Activated T-helper 1 cell treated with anti-CD3 and anti-CD28 coated beads, Interleukin-12 subunit alpha, Interleukin-12 subunit beta, Interleukin-2, Interleukin-4 antibody, amounts not matched to agents 30 ng/mL and 10 ng/mL and 1 ng/mL, durations not matched to agents 14 hours and 24 hours and 36 hours (primary cell): ENCODE measurements at places on chromosomes 6 and 20. TPM values are rescaled to one million over a fixed set of nuclear protein-coding genes. Genes with fewer than 3 reads are reported as not detected.

TAP1 gene
- 284 and 290 TPM in 2 replicates for total RNA-seq

SRMS gene
- not detected in 2 replicates for total RNA-seq

HTR1E gene
- total RNA-seq, result not detected in 2 replicates

PPP1R16B gene
- total RNA-seq, result 139 and 143 TPM in 2 replicates

C6orf163 gene
- 1.2 and 1.6 TPM in 2 replicates for total RNA-seq

OR2H1 gene
- not detected in 2 replicates for total RNA-seq

- H3K4me3 ChIP-seq, result no peak overlapping the region
- peaks cover 2% of the 10 kb centered on the region for H3K27me3 ChIP-seq
- H3K36me3 ChIP-seq, result no peaks in the 10 kb centered on the region
- no peak for DNase-seq
Observed at GRCh38 chr20:36408219-36408618, 102.1 kb downstream of the DLGAP4 start.

DNA sequence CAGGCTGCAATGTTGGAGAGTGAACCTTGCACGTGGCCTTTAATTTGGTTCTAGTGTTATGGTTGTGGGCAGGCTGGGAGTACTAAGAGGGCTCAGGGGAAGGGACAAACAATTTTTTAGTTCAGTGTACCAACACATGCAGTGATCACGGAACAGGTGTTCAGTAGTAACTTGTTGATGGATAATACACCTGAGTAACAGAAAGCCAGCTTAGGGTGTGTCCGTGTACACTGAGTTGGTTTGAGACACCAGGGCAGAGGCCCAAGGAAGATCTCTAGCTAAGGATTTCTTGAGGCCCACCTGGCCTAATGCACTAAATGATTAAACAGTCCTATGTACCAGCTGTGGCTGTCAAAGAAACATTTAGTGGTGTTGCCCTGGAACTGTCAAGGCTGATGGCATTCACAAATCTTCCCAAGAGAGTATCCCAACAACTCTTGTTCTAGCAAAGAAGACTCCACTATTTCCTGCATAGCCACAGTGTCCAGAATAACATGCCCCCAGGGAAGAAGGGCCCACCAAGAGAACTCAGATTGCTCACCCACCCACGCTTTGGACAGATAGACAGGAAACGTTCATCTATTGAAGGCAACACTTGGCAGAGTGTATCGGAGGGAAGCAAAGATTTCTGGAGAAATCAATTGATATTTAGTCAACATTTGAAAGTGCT, 60.0 kb downstream of the CD83 start:
- DNase-seq, result no peak
- peaks cover 3% of the 10 kb centered on the region for H3K27me3 ChIP-seq
- no peaks in the 10 kb centered on the region for H3K36me3 ChIP-seq

DNA sequence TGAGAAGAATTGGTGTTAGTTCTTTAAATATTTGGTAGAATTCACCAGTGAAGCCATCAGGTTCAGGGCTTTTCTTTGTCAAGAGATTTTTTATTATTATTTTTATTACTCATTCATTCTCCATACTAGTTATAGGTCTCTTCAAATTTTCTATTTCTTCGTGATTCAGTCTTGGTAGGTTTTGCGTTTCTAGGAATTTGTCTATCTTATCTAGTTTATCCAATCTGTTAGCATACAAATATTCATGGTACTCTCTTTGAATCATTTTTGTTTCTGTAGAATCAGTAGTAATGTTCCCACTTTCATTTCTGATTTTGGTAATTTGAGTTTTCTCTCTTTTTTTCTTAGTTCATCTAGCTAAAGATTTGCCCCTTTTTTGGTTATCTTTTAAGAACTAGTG, 52.3 kb upstream of the PRDM1 start:
- H3K36me3 ChIP-seq, result peaks cover 22% of the 10 kb centered on the region
- peaks cover 1% of the 10 kb centered on the region for H3K27me3 ChIP-seq
- H3K4me1 ChIP-seq, result peaks cover 21% of the 10 kb centered on the region
- no peak overlapping the region for H3K4me3 ChIP-seq

- no peak overlapping the region for H3K27ac ChIP-seq
- no peak overlapping the region for H3K4me3 ChIP-seq
- H3K36me3 ChIP-seq, result no peaks in the 10 kb centered on the region
- H3K4me1 ChIP-seq, result no peaks in the 10 kb centered on the region
- no peak for DNase-seq
Observed at GRCh38 chr6:143976806-143977349, 31.2 kb downstream of the PLAGL1 start.

GRCh38 chr6:159201336-159201735, 32.1 kb downstream of the FNDC1 start:
- H3K27ac ChIP-seq, result no peak overlapping the region
- peaks cover 8% of the 10 kb centered on the region for H3K4me1 ChIP-seq
- DNase-seq, result no peak
- no peak overlapping the region for H3K4me3 ChIP-seq
- H3K27me3 ChIP-seq, result peaks cover 11% of the 10 kb centered on the region
- no peaks in the 10 kb centered on the region for H3K36me3 ChIP-seq

- peak overlapping the region; percentile 70 for H3K27ac ChIP-seq
- no peaks in the 10 kb centered on the region for H3K36me3 ChIP-seq
- H3K4me1 ChIP-seq, result peaks cover 50% of the 10 kb centered on the region
- H3K27me3 ChIP-seq, result no peaks in the 10 kb centered on the region
- H3K4me3 ChIP-seq, result no peak overlapping the region
Observed at GRCh38 chr20:32970973-32971300, 33.3 kb downstream of the SUN5 start.

GRCh38 chr6:7431313-7431673, 41.7 kb downstream of the RIOK1 start:
- H3K4me3 ChIP-seq, result no peak overlapping the region
- no peaks in the 10 kb centered on the region for H3K36me3 ChIP-seq
- no peaks in the 10 kb centered on the region for H3K4me1 ChIP-seq
- peaks cover 9% of the 10 kb centered on the region for H3K27me3 ChIP-seq
- no peak overlapping the region for H3K27ac ChIP-seq
- DNase-seq, result no peak

DNA sequence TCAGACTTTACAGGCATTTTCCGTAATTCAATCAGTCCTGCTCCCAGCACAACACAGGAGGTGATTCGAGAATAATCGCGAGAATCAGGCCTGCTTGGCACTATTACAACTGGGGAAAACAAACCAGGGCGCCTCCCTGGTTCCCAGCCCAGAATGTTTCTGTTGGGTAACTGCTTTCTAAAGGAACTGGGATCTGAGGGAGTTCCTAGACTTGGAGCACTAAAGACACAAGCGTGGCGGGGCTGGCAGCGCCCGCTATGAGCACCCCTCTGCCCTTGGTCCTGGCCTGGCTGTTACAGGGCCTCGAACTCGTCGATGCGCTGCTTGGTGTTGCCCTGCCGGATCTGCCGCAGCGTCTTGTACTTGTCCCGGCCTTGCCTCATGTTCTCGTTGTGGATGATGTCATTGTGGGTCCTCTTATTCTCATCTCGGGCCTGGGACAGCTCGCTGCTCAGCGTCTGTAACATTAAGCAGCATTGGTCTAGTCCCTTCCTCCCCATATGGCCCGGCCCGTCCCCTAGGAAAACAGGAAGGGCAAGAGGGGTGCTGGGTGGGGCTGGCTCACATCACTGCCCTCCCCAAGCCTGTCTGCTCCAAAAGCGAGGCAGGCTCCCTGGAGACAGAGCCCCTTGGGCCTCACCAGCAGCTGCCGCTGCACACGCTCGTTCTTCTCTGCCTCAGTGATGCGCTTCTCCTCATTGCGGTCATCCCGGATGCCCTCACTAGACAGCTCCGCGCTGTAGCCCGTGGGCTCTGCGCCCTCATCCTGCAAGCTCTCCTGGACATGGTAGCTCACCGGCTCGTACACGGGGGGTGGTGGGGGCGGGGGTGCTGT, 52.3 kb downstream of the EZR start:
- H3K27ac ChIP-seq, result peak overlapping the region; percentile 29
- peaks cover 71% of the 10 kb centered on the region for H3K36me3 ChIP-seq
- no peak overlapping the region for H3K4me3 ChIP-seq
- no peaks in the 10 kb centered on the region for H3K27me3 ChIP-seq
- no peak for DNase-seq
- peaks cover 26% of the 10 kb centered on the region for H3K4me1 ChIP-seq

DNA sequence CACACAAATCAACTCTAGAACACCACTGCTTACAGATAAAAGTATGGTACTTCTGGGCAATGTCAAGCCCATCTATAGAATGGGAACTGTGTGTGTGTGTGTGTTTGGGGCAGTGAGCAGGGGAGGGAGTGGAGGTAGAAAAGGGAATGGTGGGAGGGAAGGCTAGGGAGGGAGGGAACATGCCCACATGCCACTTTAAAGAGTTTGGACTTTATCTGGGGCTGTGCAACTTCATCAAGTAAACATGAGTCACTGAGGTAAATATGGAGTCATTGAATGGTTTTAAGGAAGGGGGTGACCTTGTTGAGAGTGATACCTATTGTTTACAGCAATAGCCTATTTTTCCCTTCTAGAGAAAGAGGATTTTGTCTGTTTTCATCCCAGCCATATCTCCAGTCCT, 22.5 kb upstream of the RNGTT start:
- H3K4me3 ChIP-seq, result no peak overlapping the region
- peaks cover 4% of the 10 kb centered on the region for H3K27me3 ChIP-seq
- H3K36me3 ChIP-seq, result no peaks in the 10 kb centered on the region
- DNase-seq, result no peak
- no peak overlapping the region for H3K27ac ChIP-seq

DNA sequence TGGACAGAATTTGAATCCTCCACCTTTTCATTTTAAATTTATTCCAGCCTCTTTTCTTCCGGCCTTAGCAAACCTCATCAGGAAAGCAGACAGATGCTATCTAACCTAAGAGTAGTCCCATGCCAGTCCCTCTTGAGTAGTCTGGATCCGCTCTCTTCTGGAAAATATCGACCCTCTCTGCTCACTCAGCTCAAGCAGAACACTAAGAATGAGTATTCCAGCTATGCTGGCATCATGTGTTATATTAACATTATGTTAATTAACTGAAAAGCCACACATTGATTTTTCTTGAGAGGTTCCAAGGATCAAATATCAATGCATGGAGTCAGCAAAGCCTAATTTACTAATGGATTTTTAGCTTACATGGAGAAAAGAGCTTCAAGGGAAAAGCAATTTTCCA, 161.4 kb downstream of the ID4 start:
- H3K27ac ChIP-seq, result no peak overlapping the region
- no peak for DNase-seq
- H3K4me1 ChIP-seq, result no peaks in the 10 kb centered on the region
- H3K36me3 ChIP-seq, result no peaks in the 10 kb centered on the region
- no peak overlapping the region for H3K4me3 ChIP-seq

GRCh38 chr6:160256445-160256844, 2.2 kb downstream of the SLC22A2 start:
- no peak for DNase-seq
- H3K4me3 ChIP-seq, result no peak overlapping the region
- no peak overlapping the region for H3K27ac ChIP-seq
- H3K36me3 ChIP-seq, result no peaks in the 10 kb centered on the region
- H3K4me1 ChIP-seq, result no peaks in the 10 kb centered on the region

DNA sequence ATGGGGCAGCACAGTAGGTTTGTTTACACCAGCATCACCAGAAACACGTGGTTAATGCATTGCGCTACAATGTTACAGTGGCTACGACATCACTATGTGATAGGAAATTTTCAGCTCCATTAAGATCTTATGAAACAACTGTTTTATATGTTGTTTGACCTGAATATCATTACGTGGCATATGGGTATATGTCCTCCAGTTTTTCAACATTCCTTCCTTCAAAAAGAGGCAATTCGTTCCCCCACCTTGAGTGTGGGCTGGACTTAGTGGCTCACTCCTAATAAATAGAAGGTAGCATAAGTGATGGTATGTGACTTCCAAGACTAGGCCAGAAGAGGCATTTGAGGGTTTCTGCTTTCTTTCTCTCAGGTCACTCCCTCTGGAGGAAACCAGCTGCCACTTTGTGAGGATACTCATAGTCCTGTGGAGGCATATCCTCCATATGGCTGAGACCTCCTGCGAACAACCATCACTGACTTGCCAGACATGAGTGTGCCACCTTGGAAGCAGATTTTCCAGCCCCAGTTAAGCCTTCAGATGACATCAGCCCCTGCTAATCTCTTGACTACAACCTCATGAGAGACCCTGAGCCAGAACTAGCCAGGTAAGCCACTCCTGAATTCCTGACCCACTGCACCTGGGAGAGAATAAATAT, 2.3 kb upstream of the TRAM2 start:
- peaks cover 25% of the 10 kb centered on the region for H3K4me1 ChIP-seq
- no peak overlapping the region for H3K4me3 ChIP-seq
- H3K27ac ChIP-seq, result no peak overlapping the region
- H3K36me3 ChIP-seq, result peaks cover 2% of the 10 kb centered on the region

GRCh38 chr20:4950437-4950836, 50.9 kb downstream of the SLC23A2 start:
- H3K27me3 ChIP-seq, result peaks cover 2% of the 10 kb centered on the region
- peak overlapping the region; percentile 40 for H3K27ac ChIP-seq
- H3K4me3 ChIP-seq, result no peak overlapping the region
- H3K36me3 ChIP-seq, result peaks cover 19% of the 10 kb centered on the region

GRCh38 chr6:16278048-16278724, 39.8 kb downstream of the GMPR start:
- H3K4me1 ChIP-seq, result peaks cover 7% of the 10 kb centered on the region
- H3K27ac ChIP-seq, result no peak overlapping the region
- H3K27me3 ChIP-seq, result peaks cover 3% of the 10 kb centered on the region
- no peak for DNase-seq
- no peak overlapping the region for H3K4me3 ChIP-seq

GRCh38 chr6:157443066-157443800, 62.2 kb downstream of the ZDHHC14 start:
- H3K27ac ChIP-seq, result peak overlapping the region; percentile 85
- peaks cover 33% of the 10 kb centered on the region for H3K36me3 ChIP-seq
- peaks cover 30% of the 10 kb centered on the region for H3K4me1 ChIP-seq
- DNase-seq, result no peak
- H3K4me3 ChIP-seq, result peak overlapping the region; percentile 43
- H3K27me3 ChIP-seq, result peaks cover 3% of the 10 kb centered on the region

GRCh38 chr6:13253272-13253671, 75.1 kb downstream of the TBC1D7 start:
- no peak overlapping the region for H3K27ac ChIP-seq
- H3K4me3 ChIP-seq, result no peak overlapping the region
- H3K36me3 ChIP-seq, result no peaks in the 10 kb centered on the region
- no peaks in the 10 kb centered on the region for H3K4me1 ChIP-seq
- no peak for DNase-seq

GRCh38 chr6:149859368-149859767, 4.8 kb downstream of the LRP11 start:
- peaks cover 39% of the 10 kb centered on the region for H3K4me1 ChIP-seq
- H3K27ac ChIP-seq, result no peak overlapping the region
- no peaks in the 10 kb centered on the region for H3K36me3 ChIP-seq
- H3K27me3 ChIP-seq, result peaks cover 22% of the 10 kb centered on the region
